Activated T-cell treated with anti-CD3 and anti-CD28 coated beads, Interleukin-2, amount 50 U/mL, for 72 hours (primary cell): ENCODE measurements at places on chromosomes 7 and 10. TPM values are rescaled to one million over a fixed set of nuclear protein-coding genes. Genes with fewer than 3 reads are reported as not detected.

GPR85 gene
- not detected for total RNA-seq

NET1 gene
- 37.5 TPM for total RNA-seq

DNA sequence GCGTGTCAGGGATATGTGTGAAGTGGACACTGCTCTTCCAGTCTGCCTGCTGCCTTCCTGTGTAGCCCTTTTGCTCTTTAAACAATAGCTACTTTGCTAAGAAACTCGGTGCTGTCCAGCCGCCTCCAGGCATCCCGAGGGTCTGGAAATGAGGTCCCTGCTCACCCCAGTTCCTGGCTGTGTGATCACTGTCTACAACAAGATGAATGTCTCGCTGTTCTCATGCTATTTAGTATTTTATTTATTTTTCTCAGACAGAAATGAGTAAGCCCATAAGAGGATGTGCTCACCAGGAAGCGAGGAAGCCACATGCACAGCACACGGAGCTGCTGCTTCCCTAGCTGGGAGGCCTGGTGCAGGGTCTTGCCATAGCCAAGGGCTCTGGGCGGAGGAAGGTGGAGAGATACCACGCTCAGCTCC, 167.0 kb upstream of the PITRM1 start:
- DNase-seq = no peak

- no peak for DNase-seq
These were observed 175.2 kb upstream of the PPP2R2D start for GRCh38 chr10:131725581-131726069.

ARHGAP19 gene
- total RNA-seq = 62.2 TPM

CYP2W1 gene
- total RNA-seq = not detected

BTRC gene
- 31.5 TPM for total RNA-seq

- DNase-seq = no peak
These were observed 216.8 kb downstream of the PTEN start for GRCh38 chr10:88080213-88080612.
